ENCODE measurements at places on chromosomes 3 and 15.

DNA sequence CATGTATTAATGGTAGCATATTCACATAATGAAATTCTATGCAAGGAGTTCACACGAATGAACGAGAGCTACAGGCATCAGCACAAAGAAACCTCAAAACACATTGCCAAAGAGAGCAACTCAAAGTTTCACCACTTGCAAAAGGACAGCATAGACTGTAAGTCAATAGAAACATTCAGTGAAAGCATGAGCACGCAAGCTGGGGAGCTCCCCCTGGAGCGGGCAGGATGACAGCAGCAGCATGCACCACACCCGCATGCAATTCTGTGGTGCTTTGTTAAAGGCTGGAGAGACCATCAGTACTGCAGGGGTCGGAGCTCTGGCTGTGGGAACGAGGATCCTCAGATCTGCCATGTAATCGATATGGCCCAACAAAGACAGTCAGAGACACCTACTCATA is 18.7 kb downstream of the OCA2 start:
- DNase-seq, result no peak

DNA sequence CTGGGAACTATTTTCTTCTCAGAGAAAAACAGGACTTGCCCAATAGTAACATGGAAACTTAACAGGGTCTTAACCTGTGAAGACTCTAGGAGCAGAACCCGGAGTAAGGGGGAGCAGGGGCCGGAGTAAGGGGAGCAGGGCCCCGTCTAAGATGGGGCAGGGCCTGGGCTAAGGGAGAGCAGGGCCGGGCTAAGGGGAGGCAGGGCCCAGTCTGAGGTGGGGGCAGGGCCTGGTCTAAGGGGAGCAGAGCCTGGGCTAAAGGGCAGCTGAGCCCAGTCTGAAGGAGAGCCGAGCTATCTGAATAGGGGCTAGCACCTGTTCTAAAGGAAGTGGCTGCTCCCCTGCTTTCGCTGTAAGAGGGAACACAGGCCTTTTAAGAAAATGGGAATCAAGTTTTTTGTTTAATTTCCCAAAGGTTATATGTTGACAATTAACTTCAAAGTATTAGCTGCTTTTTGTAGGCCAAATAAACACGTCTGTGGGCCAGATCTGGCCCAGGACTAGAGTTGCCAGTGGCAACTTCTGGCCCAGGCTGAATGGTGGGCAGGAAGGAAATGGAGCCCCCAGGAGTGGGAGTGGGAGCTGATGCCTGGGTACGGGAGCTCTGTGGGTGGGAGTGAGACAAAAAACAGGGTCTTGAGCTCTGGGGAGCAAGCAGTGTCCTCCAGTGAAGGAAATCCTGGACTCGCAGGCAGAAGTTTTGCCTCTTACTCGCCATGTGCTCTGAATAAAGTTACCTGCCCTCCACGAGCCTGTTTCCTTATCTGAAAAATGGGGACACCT is 32.5 kb downstream of the CSPG4 start:
- DNase-seq, result no peak

- DNase-seq, result no peak
Measured at GRCh38 chr3:130528120-130528519, 11.1 kb downstream of the COL6A6 start.

GRCh38 chr3:49295489-49296058 is 18.5 kb upstream of the C3orf62 start:
- no peak for DNase-seq

- peak; percentile 92 for DNase-seq
Measured at GRCh38 chr3:64687781-64688604, at the start of gene ADAMTS9. Gene ADAMTS9 (minus strand): TSS chr3:64688000. CDS start chr3:64687657, 343 bp downstream.

GRCh38 chr3:59655418-59656015 is 605.7 kb upstream of the CFAP20DC start:
- no peak for DNase-seq

DNA sequence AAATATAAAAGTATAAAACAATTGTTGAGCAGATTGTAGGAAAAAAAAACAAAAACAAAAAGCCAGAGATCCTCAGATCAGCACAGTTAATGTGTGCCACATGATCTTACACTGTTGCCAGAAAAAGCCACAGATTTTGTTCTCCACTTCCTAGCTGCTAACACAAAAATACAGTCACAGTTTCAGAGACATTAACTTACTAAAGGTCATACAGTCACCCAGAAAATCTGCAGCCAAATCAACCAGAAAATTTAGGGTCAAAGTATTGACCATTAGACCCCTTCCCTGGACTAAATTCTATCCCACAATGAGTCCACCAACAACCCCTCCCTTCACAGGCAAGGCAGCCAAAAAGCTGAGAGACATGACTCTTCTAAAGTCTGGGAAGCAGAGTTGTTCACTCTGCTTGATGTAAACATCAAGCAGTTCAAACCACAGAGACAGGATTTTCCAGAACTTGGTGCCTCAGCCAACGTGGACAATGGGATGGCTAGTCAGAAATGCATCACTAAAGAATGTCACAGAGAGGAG is 59.1 kb downstream of the SST start:
- DNase-seq, result no peak

GRCh38 chr3:184525337-184526087 is 36.1 kb upstream of the EPHB3 start:
- DNase-seq, result no peak

DNA sequence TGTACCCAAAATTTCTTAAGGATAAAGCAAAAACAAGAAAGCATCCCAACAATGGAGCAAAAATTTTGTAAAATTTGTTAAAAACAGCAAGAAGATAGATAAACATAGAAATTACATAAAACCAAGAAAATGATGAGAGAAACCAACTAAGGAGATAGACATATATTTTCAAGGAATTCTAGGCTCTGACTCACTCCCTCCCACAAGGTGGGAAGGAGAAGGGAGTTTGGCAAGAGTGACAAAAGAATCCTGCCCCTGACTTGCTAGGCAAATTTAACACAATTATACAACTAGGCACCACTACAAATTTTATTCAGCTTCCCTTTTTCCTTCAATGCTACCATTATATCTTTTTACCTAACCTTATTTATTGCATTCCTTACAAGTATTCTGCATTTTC is 70.9 kb downstream of the MYO9A start:
- no peak for DNase-seq

DNA sequence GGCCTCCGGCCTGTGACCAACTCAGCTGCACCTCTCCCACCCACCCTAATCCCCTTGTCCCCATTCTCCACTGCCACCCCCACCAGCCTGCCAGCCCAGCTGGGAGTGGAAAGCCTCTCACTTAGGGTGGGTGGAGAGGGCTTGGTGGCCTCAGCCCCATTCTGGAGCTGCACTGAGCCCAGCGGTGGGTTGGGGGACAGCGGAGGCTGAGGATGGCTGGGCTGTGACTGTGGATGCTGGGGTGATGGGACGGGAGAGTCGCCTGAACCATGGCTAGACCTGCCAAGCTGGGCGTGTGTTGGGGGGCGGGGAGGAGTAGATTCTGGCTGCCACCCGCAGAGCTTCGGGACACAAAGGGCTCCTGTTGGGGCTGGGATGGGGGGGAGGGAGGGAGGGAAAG is 1.8 kb downstream of the CLCN2 start:
- no peak for DNase-seq

DNA sequence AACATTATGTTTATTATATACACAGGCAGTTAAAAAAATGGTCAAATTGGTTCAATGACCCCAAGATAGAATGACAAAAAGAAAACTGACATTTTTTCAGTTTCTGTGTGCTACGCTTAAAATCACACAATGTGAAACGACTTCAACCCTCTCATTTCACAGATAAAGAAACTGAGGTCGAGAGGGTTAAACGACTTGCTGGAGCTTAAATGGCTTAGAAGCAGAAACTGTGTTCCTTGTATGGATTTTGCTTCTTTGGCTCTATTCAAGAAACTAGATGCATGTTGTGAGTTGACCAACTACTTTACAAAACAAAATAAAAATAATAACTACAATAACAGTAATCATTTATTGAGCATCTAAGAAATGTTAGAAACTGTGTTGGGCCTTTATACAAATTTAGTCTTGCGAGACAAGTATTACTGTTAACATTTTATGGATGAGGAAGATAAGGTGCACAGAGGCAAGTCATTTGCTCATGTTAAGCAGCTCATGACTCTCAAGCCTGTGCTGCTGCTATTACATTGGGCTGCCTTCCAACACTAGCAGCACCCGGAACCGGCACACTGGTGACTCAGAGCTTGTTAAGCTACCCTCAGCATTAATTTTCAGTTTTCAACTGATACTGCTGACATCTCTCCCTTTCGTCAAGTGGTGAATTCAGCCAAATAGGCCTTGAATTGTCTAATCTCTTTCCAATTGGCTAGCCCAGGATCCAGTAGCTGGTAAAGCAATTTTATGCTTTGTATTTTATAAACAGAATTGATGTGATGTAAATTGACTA is 487.6 kb downstream of the NAALADL2 start:
- no peak for DNase-seq

DNA sequence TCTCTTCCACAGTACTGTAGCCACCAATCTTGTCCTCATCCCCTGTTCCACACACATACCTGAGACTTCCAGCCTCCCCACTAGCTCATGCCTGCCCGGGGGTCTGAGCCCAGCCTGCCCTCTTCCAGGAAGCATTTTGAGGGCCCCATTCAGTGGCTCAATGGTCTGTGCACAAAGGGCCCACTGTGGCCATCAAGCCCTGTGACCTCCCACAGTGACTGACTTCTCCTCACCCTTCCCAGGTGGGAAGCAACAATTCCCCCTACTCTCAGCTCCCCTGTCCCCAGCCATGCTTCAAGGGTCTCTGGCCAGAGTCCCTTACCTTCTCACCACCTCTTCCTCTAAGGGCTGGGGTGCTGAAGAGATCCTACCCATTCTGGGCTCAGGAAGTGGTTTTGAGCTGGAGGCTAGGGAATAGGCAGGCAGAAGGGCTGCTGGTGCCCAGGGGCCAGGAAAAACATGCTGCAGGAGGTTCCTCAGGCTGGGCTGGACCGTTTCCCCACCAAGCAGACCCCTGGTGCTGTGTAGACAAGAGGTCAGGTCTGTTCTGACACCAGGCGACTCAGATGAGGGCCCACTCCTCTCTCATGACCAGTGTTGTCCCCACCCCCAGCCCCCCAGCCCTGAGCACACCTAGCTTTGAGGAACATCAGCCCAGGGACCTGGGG is 3.0 kb upstream of the KLF15 start:
- DNase-seq, result no peak

- DNase-seq, result no peak
Measured at GRCh38 chr3:48414376-48415250, 15.3 kb downstream of the PLXNB1 start.

GRCh38 chr3:11328196-11328945 is 56.2 kb downstream of the ATG7 start:
- no peak for DNase-seq

- DNase-seq, result no peak
Measured at GRCh38 chr15:85771271-85771670, 23.5 kb downstream of the KLHL25 start.

DNA sequence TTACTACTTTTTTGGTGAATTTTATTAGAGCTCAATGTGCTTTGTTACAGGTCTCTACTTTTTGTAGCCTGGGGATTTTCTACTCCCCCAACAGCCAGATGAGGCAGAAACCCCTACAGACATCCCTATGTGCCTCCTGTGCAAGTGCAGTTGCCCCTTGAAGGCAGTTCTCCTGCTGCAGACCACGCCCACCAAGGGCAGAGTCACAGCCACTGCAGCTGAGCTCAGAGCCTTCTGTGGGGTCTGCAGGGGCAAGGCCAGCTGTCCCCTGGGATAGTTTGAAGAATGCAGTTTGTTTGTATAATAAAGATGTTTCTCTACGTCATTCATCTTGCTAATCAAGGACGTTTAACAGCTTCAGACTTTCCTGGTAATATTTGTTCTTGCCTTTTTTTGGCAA is 76.8 kb downstream of the NPAP1 start:
- no peak for DNase-seq

DNA sequence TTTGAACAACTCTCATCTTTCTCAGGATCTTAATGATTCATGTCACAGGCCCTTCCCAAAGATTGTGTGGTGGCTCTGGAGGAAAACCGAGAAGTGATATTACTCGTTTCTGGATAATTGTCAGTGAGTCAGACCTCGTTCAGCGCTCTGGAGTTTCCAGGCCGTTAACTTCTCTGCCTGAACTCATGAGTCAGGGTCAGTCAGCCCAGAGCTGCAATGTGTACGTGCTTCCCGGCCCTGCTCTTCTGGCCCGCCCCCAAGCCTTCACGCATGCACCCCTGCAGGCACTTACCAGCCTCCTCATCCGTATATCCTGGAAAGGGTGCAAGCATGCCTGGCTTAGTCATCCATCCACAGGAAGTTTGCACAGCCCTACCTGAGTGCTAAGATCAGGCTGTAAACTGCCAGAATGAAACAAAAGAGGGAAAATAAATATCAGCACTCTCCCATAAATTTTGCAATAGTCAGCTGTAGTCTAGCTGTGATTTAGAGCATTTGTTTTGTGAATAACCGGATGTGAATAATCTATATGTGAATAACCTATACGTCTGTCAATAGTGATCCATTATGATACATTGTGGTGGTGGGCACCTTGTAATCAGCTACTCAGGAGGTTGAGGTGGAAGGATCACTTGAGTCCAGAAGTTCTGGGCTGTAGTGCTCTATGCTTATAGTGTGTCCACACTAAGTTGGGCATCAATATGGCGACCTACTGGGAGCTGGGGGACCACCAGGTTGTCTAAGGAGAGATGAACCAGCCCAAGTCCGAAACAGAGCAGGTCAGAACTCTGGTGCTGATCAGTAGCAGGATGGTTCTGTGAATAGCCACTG is 35.3 kb upstream of the SEMA4B start:
- no peak for DNase-seq
